Ovary (tissue), 10 donors: ENCODE measurements at places on chromosomes 11 and 22.

DNA sequence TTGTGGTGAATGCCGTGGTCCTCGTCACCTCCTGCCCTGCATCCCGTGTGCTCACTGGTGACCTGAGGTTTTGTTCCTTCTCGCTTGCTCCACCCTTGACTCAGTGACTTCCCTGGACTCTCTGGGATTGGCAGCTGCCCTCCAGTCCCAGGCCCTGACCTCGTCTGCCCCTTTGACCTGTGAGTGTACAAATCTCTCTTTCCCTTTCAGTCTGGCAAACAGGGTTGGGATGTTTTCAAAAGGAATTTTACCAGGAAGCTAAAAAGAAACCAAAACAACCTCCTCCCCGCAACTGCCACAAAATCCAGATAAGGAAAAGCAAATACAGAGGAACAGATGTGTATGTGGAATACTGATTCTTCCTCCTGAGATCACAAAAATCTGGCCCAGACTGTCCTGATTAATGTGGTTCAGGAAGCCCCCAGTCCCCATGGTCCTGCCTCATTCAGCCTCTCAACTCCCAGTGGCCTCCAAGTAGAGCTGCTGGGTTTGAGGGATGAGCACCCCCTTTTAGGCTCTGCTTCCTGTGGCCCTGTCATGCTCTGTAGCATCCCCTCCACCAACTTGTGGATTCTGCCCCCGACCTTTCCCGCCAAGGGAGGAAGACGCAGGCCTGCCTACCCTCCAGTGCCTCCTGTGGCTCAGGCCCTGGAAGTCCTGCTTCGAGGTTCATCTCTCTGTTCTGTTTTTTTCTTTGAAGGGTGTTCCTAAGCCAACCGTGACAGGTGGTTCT is 15.2 kb downstream of the ROBO4 start:
- peak; percentile 64 for DNase-seq

DNA sequence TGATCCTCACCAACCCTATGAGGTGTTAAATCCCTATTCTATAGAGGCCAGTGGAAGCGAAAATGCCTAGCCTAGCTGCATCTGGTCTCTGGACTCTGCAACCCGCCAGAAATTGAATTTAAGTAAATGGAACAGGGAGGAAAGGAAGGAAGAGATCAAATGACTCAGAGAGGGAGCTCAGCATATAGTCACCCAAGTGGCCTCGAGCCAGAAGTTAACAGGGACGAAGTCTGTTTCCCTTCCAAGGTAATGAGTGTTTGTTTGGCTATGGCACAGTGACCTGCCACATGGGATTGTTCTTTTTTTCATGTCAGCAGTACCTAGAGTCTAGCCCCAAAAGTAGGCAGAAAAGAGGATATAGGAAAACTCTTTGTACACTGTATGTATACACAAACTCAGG is 66.3 kb downstream of the PAK1 start:
- no peak for DNase-seq

GRCh38 chr22:40493441-40493840 is 123.0 kb downstream of the SGSM3 start:
- DNase-seq = no peak

- no peak for DNase-seq
These were observed 48.5 kb downstream of the OR4D9 start for GRCh38 chr11:59559886-59560285.

DNA sequence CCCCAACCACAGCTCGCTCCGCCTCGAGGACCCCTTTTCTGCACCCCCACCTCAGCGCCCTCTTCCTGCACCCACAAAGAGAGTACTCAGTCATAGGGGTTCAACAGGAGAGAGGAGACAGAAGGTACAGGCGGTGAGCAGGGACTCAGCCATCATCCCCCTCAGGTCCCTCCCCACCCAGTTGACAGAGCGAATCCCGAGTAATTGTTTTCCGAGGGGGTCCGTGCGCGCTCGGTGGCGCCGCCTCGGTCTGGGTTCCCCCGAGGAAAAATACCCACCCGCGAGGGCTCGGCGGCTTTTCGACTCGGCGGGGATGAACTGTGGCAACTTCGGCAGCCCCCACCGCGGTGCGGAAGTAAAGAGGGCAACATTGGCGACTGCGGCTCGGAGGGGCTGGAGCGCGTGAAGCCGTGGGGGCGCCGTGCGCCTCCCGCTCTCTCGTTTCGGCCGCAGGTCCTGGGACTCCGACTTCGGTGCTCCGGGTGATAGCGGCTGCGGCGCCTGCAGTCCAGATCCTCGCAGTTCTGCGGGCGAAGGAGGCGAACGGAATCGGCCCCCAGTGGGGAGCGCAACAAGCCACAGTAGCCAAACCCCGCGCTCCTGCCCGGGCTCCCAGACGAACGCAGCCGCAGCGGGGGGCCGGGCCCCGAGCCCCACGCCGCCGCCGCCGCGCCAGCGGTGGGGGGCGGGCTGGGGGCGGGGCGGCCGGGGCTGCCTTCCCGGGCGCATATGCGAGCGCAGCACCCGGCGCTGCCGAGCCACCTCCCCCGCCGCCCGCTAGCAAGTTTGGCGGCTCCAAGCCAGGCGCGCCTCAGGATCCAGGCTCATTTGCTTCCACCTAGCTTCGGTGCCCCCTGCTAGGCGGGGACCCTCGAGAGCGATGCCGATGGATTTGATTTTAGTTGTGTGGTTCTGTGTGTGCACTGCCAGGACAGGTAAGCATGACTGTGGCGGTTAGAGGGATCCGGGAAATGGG is at the start of gene NELL1:
NELL1 (plus strand) TSS at position 743 of the 976 bp plus-strand sequence.
- DNase-seq = no peak

GRCh38 chr11:64136765-64137441 is 29.0 kb downstream of the MACROD1 start:
- DNase-seq = no peak

DNA sequence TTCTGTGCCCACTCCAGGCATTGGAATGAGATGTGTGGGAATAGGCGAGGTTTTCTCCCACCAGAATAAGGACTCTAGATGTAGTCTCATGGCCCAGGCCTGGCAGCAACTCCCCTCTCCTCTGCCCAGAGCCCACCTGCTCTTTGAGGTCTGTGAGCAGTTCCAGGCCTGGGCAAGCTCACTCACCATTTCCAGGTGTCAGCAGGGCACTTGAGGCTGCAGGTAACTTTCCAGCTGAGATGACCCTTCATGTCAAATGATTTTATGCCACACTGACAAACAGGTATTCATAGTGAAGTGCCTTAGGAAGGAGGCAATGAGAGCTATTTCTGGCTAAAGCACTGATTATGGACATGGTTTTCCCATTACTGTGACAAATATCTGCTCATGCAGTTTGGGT is 123.3 kb upstream of the CCDC90B start:
- no peak for DNase-seq

DNA sequence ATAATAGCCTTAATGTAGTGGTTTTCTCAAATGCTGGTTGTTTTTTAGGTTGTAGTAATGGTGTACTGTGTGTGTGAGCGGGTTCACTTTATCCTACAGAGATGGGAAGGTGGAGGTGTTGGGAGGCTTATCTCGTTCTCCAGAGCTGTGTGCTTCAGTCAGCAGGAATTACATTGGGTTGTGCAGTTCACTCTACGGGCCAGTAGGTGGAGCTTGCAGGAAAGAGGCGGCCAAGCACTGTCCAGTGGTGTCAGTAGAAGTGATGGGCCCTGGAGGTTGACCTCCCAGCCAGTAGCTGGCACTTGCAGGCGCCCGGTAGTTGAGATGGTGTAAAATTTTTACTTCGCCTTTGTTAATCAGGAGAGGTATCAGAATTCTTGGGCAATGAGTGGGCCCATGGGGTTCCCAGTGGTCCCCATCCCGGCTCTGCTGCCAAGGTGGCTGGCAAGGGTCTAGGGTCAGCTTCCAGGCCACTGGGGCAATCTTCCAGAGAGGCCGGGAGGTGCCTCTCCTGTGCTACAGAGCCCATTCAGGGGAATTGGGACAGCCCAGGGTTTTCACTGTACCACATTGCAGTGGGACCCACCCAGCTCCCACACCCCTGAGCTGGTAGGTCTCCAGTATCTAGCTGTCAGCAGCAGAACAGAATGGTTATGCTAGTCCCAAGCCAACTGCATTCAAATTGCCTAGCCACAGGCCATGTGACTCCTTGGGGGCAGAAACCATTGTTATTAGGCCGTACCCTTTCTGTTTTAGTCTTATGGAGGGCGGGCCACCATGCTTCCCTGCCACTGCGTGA is 43.9 kb downstream of the BIRC2 start:
- no peak for DNase-seq

DNA sequence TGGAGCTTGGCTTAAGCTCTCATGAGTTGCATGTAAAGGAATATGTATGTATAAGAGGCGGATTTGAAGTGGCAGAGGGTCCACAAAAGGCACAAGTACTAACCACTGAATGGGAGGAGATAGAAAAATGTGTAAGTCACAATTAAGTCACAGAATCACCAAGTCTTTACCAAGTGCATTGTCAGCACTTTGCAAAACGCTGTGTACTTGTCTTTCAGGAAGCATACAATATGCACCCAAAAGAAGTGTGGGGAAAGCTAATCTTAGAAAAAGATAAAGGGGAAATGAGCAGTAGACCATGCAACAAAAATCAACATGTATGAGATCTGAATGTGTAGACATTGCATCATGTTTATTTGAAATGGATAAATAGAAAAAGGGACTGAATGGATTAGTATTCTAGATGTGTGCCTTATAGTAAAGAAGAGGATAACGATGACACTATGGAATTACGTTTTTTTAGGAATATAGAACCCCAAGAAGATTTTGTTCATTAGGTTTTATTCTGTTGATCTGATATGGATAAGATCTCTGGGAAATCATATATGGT is 4.5 kb downstream of the CNTF start:
- DNase-seq = no peak

DNA sequence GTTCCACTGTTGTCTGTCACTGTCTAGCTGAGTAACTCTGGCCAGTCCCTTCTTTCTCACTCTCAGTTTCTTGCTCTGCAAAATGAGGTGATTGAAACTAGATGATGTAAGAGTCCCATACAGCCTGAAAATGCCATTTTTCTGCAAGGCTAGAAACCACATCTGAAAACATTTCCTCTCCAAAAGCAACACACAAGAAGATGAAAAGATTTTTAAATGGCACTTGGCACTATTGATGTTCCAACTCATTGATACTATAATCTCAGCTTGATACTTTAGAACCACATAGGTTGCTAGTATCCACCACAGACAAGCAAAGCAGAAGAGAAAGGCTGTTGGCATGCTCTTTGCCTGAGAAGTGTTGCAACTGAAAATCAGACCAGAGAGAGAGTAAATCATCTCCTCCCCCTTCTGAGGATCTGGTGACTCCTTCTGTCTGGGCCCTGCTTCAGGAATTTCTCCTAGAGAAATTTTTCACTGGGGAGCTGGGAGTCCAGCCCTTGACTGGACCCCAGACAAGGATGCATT is 1217.9 kb downstream of the LRRC4C start:
- DNase-seq = no peak

- DNase-seq = no peak
These were observed 42.8 kb downstream of the MED15 start for GRCh38 chr22:20550057-20550817.

- no peak for DNase-seq
These were observed 12.8 kb downstream of the TBC1D22A start for GRCh38 chr22:46774980-46775849.

DNA sequence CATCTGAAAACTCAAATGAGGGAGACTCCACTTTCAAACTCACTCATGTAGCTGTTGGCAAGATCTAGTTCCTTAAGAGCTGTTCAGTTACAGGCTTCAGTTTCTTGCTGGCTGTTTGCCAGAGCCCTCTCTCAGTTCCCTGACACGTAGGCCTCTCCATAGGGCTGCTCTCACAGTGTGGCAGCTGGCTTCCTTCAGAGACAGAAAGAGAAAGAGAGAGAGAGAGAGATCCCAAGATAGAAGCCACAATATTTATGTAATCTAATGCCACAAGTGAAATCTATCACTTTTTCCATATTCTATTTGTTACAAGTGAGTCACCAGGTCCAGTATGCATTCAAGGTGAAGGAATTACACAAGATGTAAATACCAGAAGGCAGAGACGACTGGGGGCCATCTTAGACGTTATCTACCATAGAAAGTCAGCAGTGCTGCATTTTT is 168.8 kb downstream of the RCN1 start:
- no peak for DNase-seq
